Omental fat pad (tissue), 4 donors: ENCODE measurements at places on chromosomes 3 and 15.

DNA sequence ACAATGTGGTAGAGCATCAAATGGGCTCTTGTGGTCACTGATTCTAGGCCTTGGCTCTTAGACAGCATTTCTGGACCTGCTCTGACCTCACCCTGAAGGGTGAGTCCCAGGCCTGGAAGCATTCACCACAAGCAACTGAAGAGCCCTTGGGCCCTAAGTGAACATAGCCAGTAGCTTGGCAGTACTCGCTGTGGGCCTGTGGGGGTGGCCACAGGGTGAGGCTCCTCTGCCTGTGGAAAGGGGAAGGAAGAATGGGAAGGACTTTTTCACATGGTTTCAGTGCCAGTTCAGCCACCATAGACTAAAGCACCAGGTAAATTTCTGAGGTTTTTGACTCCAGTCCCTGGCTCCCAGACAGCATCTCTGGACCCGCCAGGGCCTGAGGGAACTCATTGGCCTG is 5.1 kb upstream of the ZSCAN2 start:
- no peak for DNase-seq

DNA sequence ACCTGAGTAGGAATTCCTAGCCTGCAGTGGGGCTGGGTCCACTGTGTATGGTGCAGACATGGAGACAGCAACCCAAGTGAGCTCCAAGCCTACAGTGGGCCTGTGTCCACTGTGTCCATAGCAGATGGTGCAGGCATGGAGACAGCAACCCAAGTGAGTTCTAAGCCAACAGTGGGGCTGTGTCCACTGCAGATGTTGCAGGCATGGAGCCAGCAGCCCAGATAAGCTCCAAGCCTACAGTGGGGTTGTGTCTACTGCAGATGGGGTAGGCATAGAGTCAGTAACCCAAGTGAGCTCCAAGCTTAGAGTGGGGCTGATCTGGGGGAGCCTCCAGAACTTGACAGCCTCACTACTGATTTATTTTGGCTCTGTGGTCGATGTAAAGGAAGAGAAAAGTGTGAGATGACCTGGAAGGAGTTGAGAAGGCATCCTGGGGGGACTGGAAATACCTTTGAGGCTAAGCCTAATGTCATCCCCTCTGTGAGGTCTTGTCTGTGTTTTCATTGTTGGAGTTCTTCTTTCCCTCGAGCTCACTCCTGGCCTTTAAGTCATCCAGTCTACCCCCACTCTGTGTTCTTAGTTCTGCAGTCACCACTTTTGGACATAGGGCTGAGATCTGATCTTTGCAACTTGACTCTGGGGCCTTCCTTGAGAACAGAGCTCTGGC is 22.4 kb upstream of the IL16 start:
- DNase-seq, result no peak

GRCh38 chr3:196140224-196140623 is 58.3 kb upstream of the TFRC start:
- no peak for DNase-seq

- DNase-seq, result no peak
Measured at GRCh38 chr3:47015151-47015550, 35.7 kb downstream of the NBEAL2 start.

DNA sequence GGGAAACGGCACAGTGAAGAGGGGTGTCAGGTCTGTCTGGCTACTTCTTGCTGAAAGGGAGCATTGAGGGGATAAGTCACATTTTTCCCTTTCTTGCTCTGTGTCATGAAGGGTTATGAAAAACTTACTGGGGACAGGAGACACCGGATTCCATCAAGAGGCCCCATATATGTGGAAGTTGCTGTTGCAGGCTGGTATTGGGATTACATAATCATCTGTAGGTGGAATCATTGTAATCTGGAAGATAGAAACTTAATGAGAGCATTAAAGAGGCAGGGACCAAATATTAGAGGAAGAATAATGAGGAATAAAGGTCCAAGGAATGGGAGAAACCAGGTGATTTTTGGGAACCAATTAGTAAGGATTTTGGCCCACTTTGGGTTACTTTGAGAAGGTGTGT is 4.2 kb upstream of the TCAIM start:
- no peak for DNase-seq

- no peak for DNase-seq
Measured at GRCh38 chr3:56822501-56822900, 20.8 kb upstream of the ARHGEF3 start.

DNA sequence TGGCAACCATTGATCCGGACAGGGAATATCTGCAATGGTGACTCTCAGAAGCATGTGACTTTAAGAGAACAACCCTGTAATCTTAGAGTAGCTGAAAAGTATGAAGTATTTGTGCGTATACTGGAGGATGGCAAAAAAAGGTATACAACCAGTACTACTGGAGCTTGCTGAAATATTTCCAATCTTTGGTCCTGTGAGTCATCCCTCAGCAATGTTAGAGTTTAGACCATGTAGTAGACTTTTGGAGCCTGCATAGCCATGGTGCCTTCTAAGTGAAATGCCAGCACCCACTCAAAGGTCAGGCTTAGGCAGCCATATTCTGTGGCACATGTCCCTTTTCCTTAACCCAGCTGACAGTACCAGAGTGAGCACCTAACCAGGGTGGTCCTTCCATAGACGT is 429.4 kb downstream of the NTRK3 start:
- no peak for DNase-seq

- no peak for DNase-seq
Measured at GRCh38 chr15:101641894-101642293, 10.3 kb downstream of the TM2D3 start.

DNA sequence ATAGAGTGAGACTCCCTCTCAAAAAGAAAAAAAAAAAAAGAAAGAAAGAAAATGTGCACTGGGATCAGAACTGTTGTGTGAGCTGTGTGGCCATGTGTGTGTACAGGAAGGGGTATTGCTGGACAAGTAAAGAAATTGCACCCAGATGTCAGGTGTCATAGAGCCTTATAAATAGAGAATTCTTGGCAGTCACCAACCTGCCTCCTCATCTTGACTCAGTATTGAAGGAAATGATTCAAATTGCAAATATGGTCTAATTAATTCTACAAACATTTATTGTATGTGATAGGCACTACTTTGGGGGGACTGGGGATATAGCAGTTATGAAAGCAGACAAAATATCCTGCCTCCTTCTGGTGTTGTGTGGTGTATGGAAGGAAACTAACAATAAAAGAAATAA is 243.8 kb upstream of the TTC14 start:
- DNase-seq, result no peak

- no peak for DNase-seq
Measured at GRCh38 chr15:52276256-52276770, 19.3 kb downstream of the MYO5C start.

- no peak for DNase-seq
Measured at GRCh38 chr3:196902296-196902695, 34.6 kb downstream of the SENP5 start.

- DNase-seq, result no peak
Measured at GRCh38 chr3:13016083-13016720, 57.0 kb downstream of the IQSEC1 start.

GRCh38 chr15:53836618-53837017 is 77.2 kb upstream of the WDR72 start:
- DNase-seq, result no peak

DNA sequence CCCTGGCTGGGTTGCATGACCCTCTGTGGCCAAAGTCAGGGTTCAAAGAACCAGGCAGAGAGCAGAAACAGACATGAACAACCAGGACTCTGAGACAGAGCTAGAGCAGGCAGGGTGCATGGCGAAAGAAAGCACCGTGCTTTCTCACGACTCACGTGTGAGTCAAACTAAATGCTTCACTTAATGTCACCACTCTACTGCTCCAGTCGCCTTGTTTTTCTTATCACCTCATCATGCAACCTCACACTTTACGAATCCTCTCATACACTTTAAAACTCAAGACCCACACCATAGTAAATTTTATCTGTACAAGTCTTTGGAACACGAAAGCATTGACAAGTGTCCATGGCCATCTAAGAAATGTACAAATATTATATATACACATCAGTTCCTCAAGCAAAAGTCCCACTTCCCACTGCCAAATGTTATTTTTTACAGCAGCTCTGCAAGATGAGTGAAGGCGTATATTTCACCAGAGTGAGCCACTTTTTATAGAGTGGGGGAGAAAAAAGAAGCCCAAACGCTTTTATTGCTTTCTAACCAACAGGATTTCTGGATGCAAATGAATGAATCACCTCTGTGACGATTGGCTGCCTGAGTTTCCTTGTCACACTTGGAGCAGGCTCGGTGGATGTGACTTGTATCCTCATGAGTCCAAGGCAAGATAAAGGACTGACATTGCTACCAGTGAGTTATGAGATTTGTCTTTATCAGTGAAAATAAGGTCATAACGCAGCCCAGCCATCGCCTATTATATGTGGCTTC is 16.0 kb upstream of the MEGF11 start:
- DNase-seq, result no peak

GRCh38 chr15:92657486-92657885 is 1.9 kb upstream of the FAM174B start:
- no peak for DNase-seq

DNA sequence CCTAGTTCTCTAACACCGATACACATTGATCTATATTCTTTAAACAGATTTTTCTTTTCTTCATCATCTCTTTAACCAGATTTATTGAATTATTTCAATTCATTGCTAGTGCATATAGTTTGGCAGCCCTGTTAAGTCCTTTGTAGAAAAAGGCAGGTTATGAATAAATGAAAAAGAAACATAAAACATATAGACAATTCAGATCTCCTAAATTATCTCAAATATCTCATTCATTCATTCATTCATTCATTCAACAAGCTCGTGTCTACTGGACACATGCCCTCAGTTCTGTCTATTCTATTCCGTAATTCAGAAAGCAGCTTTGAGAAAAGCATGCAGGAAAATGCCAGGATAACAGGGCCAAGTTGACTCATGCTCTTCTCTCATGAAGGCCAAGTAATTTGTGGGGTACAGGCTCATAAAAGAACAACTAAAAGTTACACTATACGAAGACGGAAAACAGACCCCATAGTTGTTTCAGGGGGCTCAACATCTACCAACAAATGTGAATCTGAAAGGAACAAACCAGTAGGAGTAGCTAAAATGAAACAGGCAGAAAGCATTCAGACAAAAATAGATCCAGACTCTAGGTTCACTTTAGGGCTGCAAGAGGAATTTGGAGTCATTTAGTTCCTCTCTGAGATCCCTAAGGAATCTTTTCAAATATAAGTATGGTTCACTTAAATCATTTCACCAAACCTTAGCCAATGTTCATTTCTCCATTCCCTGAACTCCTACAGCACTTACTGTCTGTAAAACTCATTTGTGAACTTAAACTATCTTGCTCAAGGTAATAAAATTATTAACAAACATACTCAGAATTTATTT is 7.5 kb downstream of the ZNF148 start:
- DNase-seq, result no peak

DNA sequence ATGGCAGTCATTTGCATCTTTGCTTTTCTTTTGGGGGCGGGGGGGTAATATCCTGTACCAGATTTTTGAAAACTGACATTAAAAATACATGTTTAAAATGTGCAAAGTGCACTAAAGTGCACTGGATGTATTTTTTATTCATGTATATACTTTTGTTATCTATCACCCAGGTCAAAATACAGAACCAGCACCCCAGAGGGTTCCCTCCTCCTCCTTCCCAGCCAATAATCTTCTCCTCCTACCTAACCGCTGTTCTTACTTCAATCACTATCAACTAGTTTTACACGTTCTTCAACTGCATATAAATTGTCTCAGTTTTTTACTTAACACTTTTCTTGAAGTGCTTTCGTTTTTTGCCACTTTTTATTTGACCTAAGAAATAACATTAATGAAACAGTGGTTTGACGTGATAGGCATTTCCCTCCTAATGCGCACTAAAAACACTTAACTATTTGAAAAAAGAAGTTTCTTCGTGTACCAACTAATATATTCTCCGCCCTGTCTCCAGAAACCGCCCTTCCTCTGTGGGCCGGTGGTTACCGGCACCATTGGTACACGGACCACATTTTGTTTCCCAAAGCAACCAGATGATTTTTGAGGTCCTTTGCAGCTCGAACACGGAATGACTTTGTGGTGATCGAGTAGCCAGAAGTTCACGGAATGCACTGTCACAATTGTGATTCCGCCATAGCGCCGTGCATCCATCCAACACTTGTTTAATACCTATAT is 836 bp upstream of the AKAP13 start:
- no peak for DNase-seq

DNA sequence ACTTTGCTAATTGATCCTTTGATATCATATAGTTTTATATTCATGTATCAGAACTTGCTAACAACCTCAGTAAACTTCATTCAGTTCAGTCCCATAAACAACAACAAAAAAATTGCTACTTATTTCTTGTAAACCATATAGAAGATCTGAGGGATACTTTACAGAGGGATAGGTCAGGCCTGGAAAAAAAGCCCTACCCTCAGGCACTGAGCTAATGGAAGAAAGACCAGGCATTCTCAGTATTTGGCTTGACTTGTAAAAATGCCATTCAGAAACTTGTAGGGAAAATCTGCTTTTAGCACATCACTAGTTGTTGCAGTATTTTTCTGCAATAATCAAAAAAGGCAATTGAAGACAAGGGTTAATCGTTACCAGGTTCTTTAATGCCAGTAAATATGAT is 33.1 kb downstream of the ARMC8 start:
- DNase-seq, result no peak

GRCh38 chr15:75104804-75105557 is 81.6 kb downstream of the PPCDC start:
- DNase-seq, result no peak

DNA sequence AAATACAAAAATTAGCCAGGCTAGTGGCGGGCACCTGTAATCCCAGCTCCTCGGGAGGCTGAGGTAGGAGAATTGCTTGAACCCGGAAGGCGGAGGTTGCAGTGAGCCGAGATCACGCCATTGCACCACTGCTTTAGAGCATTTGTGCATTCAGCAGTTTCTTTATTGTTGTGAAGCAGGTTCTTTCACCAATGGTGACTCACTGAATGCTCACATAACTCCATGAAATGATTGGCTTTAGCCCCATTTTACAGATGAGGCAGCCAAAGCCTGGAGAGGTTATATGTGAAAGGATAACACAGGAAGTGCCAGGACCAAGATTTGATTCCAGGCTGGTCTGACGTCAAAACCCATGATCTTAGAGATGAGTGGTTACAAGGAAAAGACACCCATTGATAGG is 195.2 kb downstream of the SLCO3A1 start:
- DNase-seq, result no peak
